ENCODE measurements at places on chromosomes 3 and 15.

GRCh38 chr3:61803983-61804382 lies 242.6 kb downstream of the PTPRG start:
- no peak for DNase-seq
- H3K4me3 ChIP-seq: no peak overlapping the region
- H3K36me3 ChIP-seq: no peaks in the 10 kb centered on the region
- peak overlapping the region; percentile 9 for H3K27ac ChIP-seq
- no peaks in the 10 kb centered on the region for H3K27me3 ChIP-seq

DNA sequence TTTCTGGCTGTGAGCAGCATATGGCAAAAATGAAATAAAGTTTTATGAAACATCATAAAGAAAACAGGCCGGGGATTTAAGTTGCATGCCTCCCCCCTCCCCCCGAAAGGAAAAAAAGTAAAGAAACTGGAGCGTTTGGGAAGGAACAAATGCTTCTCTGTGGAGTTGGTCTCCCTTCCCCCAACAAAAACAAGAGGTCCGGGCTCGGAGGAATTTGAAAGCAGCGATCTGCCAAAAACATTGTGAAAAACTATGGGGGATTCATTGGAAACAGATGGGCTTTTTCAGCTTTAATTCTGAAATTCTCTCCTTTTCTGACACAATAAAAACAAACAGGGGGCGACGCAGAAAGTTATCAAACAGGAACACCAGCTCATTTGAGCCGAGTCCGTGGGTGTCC lies 17.0 kb downstream of the RGMA start:
- no peaks in the 10 kb centered on the region for H3K4me1 ChIP-seq
- peak overlapping the region; percentile 89 for H3K27ac ChIP-seq
- H3K27me3 ChIP-seq: no peaks in the 10 kb centered on the region
- no peak for DNase-seq

- no peaks in the 10 kb centered on the region for H3K27me3 ChIP-seq
- no peak for DNase-seq
- no peak overlapping the region for H3K27ac ChIP-seq
- H3K4me3 ChIP-seq: no peak overlapping the region
Measured at GRCh38 chr3:111761309-111761795, 97.7 kb upstream of the PHLDB2 start.

- H3K36me3 ChIP-seq: no peaks in the 10 kb centered on the region
- DNase-seq: peak; percentile 71
- H3K27me3 ChIP-seq: peaks cover 3% of the 10 kb centered on the region
- H3K27ac ChIP-seq: no peak overlapping the region
- H3K4me3 ChIP-seq: no peak overlapping the region
Measured at GRCh38 chr3:54853573-54854404, 74.1 kb downstream of the LRTM1 start.

DNA sequence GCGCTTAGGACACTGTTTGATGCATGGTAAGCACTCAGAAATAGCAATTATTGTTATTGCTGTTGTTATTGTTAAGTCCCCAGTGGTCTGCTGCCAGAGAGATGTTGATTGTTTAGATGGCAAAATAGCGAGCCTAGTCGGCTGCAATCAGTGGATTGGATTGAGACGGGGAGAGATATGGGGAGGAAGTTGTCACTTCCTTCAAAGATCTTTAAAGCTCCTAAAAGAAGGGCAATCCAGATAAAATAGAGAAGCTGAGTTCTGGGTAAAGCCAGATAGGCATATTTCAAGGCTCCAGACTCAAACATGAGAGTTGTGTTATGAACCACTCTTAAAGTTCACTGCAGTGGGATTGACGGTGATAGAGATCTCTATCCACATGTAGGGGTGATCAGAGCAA lies 64.5 kb downstream of the RYR3 start:
- H3K36me3 ChIP-seq: no peaks in the 10 kb centered on the region
- no peak for DNase-seq
- H3K4me1 ChIP-seq: no peaks in the 10 kb centered on the region
- H3K27ac ChIP-seq: no peak overlapping the region

GRCh38 chr15:89171136-89172072 lies 50.0 kb downstream of the RLBP1 start:
- no peak overlapping the region for H3K4me3 ChIP-seq
- peak; percentile 42 for DNase-seq

GRCh38 chr15:28942046-28942445 lies 56.3 kb downstream of the APBA2 start:
- H3K4me1 ChIP-seq: no peaks in the 10 kb centered on the region
- no peaks in the 10 kb centered on the region for H3K36me3 ChIP-seq
- no peak for DNase-seq
- H3K4me3 ChIP-seq: no peak overlapping the region
- no peak overlapping the region for H3K27ac ChIP-seq

DNA sequence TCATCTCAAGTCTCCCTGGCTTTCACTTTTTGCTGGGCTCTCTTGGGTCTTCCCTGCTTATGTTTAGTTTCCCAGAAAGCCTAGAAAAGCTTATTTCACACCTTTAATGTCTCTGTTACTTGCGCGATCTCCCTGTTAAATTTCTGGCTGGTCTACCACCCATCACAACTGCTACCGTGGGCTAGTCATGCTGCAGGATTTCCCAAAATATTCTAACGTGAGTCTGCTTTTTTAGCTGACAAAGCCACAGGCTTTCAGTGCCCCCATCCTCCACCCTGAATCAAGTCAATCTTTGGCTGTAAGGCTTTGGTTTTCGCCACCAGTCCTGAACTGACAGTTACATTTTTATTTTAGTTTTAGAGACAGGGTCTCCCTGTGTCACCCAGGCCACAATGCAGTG lies 74.1 kb downstream of the SUMF1 start:
- H3K4me1 ChIP-seq: peaks cover 14% of the 10 kb centered on the region
- H3K4me3 ChIP-seq: no peak overlapping the region
- DNase-seq: no peak

GRCh38 chr3:165640970-165641369 lies 196.3 kb downstream of the BCHE start:
- no peak for DNase-seq
- no peaks in the 10 kb centered on the region for H3K4me1 ChIP-seq
- H3K36me3 ChIP-seq: no peaks in the 10 kb centered on the region
- no peak overlapping the region for H3K27ac ChIP-seq
- H3K4me3 ChIP-seq: no peak overlapping the region

- no peak overlapping the region for H3K4me3 ChIP-seq
- H3K36me3 ChIP-seq: no peaks in the 10 kb centered on the region
- DNase-seq: no peak
- H3K27me3 ChIP-seq: no peaks in the 10 kb centered on the region
- H3K4me1 ChIP-seq: no peaks in the 10 kb centered on the region
Measured at GRCh38 chr3:154981664-154982063, 98.5 kb upstream of the MME start.
